Karpas-422 (cell line): ENCODE measurements at places on chromosomes 4 and X. TPM values are rescaled to one million over a fixed set of nuclear protein-coding genes. Genes with fewer than 3 reads are reported as not detected.

Gene WNK3
- 0.04 TPM in 2 replicates for total RNA-seq

Gene TMEM271
- total RNA-seq, result not detected in 2 replicates

Gene CDS1
- not detected in 2 replicates for total RNA-seq

Gene HMX1
- not detected in 2 replicates for total RNA-seq

Gene PCYT1B
- 0.04 and 0.18 TPM in 2 replicates for total RNA-seq

Gene GABRA4
- not detected in 2 replicates for total RNA-seq

Gene OPN1MW
- total RNA-seq, result not detected in 2 replicates

Gene NEUROG2
- 5.1 and 9.6 TPM in 2 replicates for total RNA-seq

Gene RNF128
- total RNA-seq, result not detected in 2 replicates

Gene STPG2
- total RNA-seq, result 0.56 TPM in 1 of 2 replicates, not detected in the other

Gene PPARGC1A
- total RNA-seq, result 0.14 TPM in 1 of 2 replicates, not detected in the other

Gene BEX1
- total RNA-seq, result not detected in 2 replicates
